Activated naive CD8-positive, alpha-beta T cell treated with anti-CD3 and anti-CD28 coated beads, Interleukin-2, amount 50 U/mL, for 24 hours (primary cell): ENCODE measurements at places on chromosomes 2 and 18.

- DNase-seq: peak; percentile 33
Observed at GRCh38 chr18:3262234-3263131, 550 bp downstream of the MYL12B start.

- DNase-seq: no peak
Observed at GRCh38 chr2:118492335-118492734, 355.1 kb downstream of the EN1 start.

DNA sequence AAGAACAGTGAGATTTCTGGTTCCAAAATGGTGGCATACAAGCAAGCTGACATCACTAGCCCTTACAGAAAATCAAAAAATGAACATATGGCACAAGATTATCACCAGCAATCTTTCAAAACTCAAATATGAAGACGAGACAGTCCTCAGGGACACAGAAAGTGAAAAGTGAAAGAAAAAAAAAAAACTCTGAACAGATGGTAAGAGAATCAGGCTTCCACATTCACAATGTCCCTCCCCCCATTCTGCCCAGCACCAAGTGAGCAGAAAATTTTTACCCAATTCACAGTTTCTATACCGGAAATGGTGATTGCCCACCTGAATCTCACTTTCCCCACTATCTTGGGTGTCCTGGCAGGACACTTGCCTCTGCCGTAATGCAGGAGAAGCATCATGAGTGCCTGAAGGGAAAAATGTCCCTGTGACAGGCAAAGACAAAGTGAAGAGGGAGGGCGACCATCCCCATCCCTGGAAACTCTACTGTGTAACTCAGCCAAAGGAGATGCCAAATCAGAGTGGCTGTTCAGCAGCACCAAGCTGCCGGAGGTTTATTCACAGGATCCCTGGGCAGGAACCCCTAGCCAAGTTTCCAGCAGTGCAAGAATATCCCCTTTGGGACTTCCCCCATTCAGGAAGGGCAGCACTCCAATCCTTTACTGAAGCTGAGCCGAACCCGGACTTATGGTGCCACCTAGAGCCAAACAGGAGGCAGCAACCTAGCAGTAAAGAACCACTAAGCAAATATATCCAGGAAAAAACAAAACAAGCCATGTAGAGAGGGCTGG is 312.2 kb downstream of the LRATD1 start:
- no peak for DNase-seq

GRCh38 chr2:152054593-152054992 is 44.3 kb downstream of the CACNB4 start:
- no peak for DNase-seq

GRCh38 chr2:144660518-144661316 is 140.8 kb upstream of the ZEB2 start:
- DNase-seq: no peak

DNA sequence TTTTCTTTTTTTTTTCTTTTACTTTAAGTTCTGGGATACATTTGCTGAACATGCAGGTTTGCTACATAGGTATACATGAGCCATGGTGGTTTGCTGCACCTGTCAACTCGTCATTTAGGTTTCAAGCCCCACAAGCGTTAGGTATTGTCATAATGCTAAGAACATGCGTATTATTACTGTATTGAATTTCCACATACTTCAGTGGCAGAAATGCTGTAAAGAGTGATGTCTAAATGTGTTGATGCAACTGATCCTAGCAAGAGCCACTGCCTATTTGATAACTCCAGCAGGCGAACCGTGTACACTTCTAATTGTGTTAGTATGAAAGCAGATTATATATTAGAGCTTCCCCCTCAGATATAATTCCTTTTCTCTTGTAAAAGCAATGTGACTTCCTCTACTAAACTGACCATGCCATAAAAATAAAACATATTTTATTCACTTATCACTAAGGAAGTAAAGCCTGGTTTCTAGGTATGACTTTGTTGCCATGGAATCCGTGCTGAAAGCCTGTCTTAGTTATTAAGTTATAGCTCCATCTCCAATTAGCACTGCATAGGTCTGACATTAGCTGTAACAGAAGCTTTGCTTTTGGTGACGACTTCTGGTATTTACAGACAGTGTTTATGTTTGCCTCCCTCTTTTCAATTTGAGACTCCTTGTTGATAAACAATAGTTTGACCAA is 280.0 kb downstream of the GALR1 start:
- no peak for DNase-seq

GRCh38 chr2:20436716-20437470 is 10.0 kb upstream of the RHOB start:
- DNase-seq: no peak
